ENCODE measurements at places on chromosomes 6 and 20. TPM values are rescaled to one million over a fixed set of nuclear protein-coding genes. Genes with fewer than 3 reads are reported as not detected.
A peak's percentile ranks its signal among the peaks of the same experiment; 100 is the strongest.

GRCh38 chr20:63168861-63169260 is 47.1 kb downstream of the YTHDF1 start:
- no peaks in the 10 kb centered on the region for H3K4me1 ChIP-seq
- no peak overlapping the region for H3K27ac ChIP-seq
- H3K36me3 ChIP-seq: no peaks in the 10 kb centered on the region
- no peaks in the 10 kb centered on the region for H3K27me3 ChIP-seq
- no peak overlapping the region for H3K4me3 ChIP-seq

- H3K4me3 ChIP-seq: no peak overlapping the region
- no peak for DNase-seq
- no peak overlapping the region for H3K27ac ChIP-seq
- no peaks in the 10 kb centered on the region for H3K27me3 ChIP-seq
- H3K36me3 ChIP-seq: peaks cover 7% of the 10 kb centered on the region
Measured at GRCh38 chr6:568954-569523, 87.9 kb downstream of the HUS1B start.

DNA sequence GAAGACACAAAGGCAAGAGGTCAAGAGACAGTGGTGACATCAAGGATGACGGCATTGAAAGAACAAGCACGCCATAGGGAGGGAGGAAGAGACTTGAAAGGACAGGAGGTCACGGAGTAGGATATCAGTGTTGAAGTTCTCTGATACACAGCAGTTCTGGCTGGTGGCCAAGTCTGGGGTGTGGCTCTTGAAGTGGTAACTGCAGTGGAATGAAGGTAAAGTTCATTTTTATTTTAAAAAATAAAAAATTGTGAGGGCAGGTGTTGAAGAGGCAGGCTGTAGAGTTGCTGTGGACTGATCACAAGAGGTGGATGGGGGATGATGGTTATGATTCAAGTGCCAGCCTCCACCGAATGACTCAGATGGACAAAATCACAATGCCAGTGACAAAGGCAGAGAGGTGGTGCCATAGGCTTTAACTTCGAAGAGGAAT is 53.2 kb upstream of the BMP2 start:
- no peak overlapping the region for H3K27ac ChIP-seq
- H3K36me3 ChIP-seq: no peaks in the 10 kb centered on the region
- DNase-seq: no peak
- H3K27me3 ChIP-seq: no peaks in the 10 kb centered on the region
- H3K4me1 ChIP-seq: no peaks in the 10 kb centered on the region
- H3K4me3 ChIP-seq: no peak overlapping the region

DNA sequence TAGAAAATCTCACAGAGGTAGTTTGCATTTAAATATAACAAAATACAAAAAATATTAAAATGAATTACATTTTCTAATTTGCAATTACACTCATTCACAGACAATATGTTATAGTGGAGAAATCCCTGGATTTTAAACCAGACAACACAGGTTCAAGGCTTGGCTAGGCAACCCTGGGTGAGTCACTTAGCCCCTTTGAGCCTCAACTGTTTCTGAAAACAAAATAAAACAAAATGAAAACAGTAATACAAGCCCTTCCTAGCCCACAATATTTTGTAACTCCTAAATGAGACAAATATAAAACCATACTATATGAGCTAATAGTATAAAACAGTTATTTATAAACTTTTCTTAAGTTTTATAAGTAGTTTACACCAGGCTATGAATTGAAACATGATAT is 41.0 kb downstream of the UQCC1 start:
- H3K4me1 ChIP-seq: peaks cover 15% of the 10 kb centered on the region
- no peak overlapping the region for H3K4me3 ChIP-seq
- H3K36me3 ChIP-seq: peaks cover 47% of the 10 kb centered on the region

DNA sequence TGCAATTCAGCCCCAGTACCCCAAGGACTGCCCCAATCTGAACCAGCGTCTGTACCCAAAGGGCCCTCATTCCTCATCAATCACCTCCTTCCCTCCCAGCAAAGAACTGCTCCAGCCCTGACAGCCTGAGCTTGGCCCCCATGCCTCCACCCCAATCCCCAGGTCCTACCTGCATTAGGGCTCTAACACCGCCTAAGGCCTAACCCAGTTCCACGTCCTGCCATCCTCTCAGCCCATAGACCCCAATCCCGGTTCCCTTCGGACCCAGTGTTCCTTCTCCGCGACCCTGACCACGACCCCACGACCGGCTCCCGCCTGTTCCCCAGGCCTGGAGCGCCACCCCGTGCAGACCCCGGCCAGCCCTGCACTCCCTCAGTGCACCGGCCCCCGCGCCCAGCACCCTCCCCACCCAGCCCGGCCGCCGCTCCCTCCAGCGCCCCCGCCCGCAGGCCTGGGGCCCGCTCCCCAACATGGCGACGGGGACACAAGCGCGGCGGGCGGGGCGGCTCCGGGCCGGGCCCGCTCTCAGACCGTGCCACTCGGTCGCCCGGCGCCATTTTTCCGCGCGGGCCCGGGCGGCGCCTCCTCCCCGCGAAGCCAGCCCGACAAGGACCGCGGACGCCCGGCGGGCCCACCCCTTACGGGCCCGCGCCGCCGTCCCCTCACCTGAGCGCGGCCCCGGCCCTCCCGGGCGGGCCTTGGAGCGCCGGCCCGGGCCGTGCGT is 483 bp downstream of the NCOA6 start:
- peaks cover 51% of the 10 kb centered on the region for H3K4me1 ChIP-seq
- peak; percentile 90 for DNase-seq
- H3K27me3 ChIP-seq: no peaks in the 10 kb centered on the region
- H3K4me3 ChIP-seq: peak overlapping the region; percentile 100
- no peaks in the 10 kb centered on the region for H3K36me3 ChIP-seq
- H3K27ac ChIP-seq: peak overlapping the region; percentile 93

DNA sequence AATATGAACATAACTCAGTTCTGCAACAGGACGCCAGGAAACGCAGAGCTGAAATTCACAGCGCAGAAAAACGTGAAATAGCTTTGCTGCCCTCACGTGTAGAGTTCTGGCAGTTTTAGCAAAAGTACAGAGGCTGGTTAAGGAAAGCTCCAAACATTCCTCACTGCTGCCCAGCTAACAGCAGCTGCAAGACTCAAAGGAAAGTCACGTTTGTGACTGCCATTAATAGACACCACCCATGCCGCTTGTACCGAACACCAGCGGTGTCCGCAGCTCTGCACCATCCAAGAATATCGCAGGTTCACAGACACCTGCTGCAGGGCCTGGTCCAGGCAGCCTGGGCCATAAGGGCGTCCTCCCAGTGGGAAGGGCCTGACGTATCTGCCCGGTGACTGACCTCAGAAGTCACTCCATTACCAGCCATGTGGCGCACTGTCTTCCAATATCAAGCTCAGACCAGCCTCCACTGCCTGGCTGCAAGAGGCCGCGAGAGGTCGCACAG is 61.4 kb downstream of the WDR27 start:
- H3K4me3 ChIP-seq: no peak overlapping the region
- H3K36me3 ChIP-seq: peaks cover 26% of the 10 kb centered on the region
- DNase-seq: no peak
- no peaks in the 10 kb centered on the region for H3K27me3 ChIP-seq

DNA sequence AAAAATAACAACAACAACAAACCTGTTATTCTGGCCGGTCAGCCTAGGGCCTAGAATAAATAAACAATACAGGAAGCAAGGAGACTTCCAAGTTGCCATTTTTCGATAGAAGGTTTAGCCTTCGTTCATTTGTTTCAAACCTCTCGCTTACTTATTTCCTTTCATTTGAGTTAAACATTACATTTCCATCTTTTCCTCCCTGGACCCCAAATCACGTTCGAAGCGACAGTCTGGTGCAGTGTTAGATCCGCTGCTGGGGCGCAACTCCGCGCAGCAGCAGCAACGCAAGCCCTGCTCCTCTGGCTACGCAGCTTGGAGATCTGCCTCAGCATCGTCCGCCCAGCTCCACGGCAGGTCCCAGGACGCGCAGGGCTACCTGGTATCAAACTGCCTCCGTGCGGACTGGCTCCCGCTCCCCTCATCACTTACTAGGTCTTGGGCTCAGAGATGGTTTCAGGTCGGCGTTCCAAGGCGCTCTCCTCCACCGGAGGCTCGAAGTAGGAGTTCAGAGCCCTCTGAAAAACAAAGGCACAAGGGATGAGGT is 530 bp downstream of the TDP2 start:
- H3K36me3 ChIP-seq: peaks cover 16% of the 10 kb centered on the region
- H3K27ac ChIP-seq: peak overlapping the region; percentile 90
- no peaks in the 10 kb centered on the region for H3K27me3 ChIP-seq
- peak overlapping the region; percentile 92 for H3K4me3 ChIP-seq

DNA sequence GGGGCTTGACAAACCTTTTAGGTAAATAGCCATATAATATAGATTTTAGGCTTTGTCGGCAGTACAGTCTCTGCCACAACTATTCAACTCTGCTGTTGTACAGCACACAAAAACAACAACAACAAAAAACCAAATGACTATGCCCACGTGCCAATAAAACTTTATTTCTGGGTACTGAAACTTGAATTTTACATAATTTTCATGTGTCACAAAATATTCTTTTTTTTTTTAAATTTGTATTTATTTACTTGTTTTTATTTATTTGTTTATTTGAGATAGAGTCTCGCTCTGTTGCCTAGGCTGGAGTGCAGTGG is 34.8 kb upstream of the B4GALT5 start:
- no peak for DNase-seq
- no peaks in the 10 kb centered on the region for H3K36me3 ChIP-seq
- no peaks in the 10 kb centered on the region for H3K27me3 ChIP-seq
- H3K27ac ChIP-seq: peak overlapping the region; percentile 87
- no peak overlapping the region for H3K4me3 ChIP-seq

The PCED1A gene
- total RNA-seq: 24.1 TPM

The SEMG1 gene
- not detected for total RNA-seq

The GNMT gene
- 3.6 TPM for total RNA-seq
